ENCODE measurements at places on chromosomes 1 and 21.

DNA sequence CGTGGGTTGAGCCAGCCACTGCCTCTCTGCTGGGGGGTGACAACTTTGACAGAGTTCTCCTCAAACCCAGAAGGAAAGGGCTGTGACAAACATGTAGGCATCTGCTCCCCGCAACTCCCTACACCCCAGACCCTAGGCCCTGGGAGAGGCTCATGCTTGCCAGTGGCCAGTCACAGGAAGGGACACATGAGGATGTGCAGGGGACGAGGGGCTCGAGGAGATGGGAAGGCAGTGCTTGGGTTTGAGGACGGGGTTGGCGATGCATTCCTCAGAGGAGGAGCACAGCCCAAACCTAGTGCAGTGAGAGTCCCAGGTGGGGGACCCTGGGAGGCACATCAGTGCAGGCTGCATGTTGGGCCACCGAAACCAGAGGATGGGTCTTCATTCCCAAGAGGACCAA lies 62.1 kb downstream of the STUM start:
- DNase-seq = no peak

- DNase-seq = no peak
Measured at GRCh38 chr1:16122350-16122881, 33.5 kb downstream of the EPHA2 start.

DNA sequence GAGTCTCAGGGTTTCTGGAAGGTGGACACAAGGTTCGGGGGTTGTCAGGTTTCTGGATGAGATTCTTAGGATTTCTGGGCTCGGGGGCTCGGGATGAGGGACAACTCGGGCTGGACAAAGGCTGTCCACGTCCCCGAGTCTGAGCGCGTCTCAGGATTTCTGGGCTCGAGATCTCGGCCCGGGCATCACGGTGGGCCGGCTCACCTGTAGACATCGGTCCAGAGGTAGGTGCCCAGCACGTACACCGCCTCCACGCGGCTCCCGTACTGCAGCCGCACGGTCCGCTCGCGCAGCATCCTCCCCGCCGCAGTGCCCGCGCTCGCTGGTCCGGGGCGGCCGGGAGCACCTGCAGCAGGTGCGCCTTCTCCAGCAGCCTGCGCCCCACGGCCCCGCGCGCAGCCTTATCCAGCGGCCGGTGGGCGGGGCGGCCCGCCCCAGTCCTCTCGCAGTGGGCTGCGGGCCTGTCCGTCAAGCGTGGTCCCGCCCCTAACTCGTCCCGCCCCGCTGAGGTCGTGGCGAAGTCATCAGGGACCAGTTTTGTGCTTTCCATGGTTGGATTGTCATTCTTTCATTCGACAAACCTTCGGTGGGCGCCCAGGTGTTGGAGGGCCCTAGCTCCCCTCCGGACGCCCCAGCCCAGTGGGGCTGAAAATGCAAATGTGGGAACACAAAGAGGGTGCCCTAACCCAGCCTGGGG lies at the start of gene PADI2:
Gene PADI2, minus strand, starts transcription at position 376 of the 697 bp plus-strand sequence. Its CDS starts 80 bp downstream, at position 296.
- DNase-seq = peak; percentile 56

DNA sequence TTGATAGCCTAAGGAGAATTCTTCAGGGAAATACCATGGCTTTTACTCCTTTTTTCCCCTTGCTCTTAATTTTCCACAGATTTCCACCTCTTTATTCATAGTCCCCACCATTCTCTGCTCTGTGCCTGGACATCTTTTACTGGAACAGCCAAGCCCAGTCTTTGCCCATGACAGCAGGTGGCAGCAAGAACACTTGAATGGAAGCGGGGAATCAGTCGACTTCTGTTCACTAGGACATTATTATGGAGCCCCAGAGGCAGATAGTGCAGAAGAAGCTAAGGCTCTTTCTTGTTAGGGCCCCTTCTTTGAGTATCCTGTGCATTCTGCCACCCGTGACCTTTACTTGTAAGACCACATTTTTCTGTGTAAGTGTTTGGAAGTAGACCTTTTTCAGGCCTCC lies 6.3 kb downstream of the OR14I1 start:
- DNase-seq = no peak

DNA sequence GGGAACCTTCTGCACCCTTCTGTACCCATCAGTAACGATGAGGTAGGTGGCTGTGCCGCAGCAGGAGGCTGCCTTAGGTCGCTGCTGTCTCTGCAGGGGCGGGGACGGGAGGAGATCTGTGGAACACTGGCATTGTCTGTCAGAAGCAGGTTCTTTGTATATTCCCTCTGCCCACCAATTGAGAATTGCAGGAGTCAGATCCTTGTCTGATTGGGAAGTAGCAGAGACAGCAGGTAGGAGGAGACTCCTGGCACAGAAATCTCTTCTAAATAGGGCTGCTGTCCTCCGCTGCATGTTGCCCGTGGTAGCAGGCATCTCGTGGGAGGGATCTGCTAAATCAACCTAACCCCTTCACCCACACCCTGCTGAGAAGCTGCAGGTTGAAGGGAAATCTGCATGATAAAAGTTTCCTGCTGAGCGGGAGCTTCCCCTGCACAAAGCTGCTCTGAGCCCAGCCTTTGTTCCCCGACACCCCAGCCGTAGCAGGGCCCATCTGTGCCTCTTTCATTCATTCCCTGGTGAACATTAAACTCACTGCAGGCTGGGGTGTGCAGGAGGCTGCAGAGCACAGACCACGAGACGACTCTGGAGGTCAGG lies 15.9 kb downstream of the SARS1 start:
- DNase-seq = no peak

- DNase-seq = no peak
Measured at GRCh38 chr1:159664247-159664646, 50.1 kb downstream of the CRP start.

- DNase-seq = no peak
Measured at GRCh38 chr1:100036718-100037655, 67.2 kb downstream of the SLC35A3 start.

DNA sequence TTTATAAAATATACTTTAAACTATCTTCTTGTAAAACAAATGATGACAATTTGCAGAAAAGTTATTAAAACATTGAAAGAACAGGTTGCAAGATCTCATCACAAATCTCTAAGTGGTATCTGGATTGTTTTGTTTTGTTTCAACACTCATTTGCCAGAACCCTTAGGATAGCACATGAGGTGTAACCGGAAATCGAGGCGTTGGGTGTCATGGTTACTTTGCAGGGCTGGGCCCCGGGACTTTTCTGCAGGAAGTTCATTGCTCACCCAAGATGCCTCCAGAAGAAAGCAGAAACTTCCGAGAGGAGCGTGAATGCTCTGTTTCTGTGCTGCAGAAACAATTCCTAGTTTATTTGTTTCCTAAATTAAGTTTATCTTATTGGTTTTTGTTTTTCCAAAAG lies 2.5 kb downstream of the DISC1 start:
- no peak for DNase-seq

DNA sequence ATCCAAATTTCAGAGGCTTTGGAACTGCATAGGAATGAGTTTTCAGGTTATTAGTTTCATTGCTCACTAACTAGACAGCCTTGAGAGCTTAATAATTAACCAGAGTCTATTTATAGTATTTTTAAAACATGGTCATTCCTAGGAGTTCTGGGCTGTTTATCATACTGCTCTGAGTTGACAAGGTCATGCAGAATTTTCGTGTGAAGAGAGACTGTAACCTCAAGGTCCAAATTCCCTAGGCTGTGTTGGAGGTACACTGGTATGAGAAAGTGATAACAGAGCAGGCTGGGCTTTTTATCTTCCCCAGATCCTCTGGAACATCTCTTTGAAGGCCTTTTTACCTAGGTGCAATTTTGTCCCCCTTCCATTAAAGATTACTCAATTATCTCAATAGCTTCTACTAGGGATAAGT lies 736.3 kb downstream of the LTN1 start:
- DNase-seq = no peak

GRCh38 chr1:79760531-79760930 lies 754.0 kb upstream of the ADGRL4 start:
- no peak for DNase-seq

GRCh38 chr1:163263818-163264655 lies 57.7 kb upstream of the NUF2 start:
- no peak for DNase-seq

- no peak for DNase-seq
Measured at GRCh38 chr1:75616436-75617433, 5.8 kb upstream of the SLC44A5 start.

GRCh38 chr1:223019256-223019655 lies 123.8 kb downstream of the TLR5 start:
- DNase-seq = no peak

DNA sequence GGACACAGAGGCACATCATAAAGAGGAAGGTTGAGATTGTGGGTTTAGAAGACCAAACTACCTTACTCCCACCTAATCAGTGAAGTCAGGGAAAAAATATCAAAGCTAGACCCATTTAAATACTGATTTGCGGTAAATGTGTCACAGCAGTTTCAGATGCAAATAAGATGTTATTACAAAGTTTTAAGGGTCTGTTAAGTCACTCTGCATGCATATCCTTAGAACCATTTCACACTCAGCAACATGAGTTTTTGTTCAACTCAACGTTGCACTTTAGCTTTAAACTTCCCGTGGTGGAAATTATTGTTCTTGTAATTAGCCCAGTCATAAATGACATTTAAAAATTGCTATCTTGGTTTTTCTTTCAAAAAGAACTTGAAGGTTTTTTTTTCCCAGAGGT lies 34.8 kb downstream of the RPAP2 start:
- DNase-seq = no peak

DNA sequence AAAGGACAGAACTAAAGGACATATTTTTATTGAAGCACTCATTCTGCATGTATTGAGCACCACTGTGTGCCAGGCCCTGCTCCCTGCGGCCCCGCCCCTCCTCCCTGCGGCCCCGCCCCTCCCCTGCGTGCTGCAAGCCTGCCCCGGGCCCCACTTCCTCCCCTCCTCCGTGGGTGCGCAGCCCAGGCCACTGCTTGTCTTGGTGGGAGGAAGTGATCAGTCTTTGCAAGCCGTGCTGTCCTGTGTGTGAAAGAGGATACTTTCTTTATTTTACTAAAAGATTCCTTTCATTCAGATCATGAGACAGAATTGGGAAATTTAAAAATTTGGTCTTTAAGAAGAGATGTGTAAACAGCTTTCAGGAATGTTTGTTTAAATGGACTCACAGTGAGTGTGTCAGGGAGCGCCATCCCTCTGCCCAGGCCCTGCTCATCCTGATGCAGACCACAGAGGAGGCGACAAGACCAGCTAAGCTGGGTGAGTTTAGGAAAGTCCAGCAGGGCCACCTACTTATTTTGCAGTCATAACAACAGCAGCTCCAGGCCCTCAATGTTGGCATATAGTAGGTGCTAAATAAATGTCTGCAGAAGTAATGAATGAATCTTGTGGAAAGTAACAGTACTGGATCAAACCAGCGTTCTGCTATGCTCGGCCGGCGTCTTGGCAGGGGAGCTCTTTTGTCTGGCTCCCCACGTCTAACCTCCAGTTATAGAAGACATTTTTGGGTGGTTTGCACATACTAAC lies 88.3 kb upstream of the SELENON start:
- peak; percentile 41 for DNase-seq

GRCh38 chr1:204286831-204287421 lies 72.8 kb downstream of the PLEKHA6 start:
- no peak for DNase-seq

DNA sequence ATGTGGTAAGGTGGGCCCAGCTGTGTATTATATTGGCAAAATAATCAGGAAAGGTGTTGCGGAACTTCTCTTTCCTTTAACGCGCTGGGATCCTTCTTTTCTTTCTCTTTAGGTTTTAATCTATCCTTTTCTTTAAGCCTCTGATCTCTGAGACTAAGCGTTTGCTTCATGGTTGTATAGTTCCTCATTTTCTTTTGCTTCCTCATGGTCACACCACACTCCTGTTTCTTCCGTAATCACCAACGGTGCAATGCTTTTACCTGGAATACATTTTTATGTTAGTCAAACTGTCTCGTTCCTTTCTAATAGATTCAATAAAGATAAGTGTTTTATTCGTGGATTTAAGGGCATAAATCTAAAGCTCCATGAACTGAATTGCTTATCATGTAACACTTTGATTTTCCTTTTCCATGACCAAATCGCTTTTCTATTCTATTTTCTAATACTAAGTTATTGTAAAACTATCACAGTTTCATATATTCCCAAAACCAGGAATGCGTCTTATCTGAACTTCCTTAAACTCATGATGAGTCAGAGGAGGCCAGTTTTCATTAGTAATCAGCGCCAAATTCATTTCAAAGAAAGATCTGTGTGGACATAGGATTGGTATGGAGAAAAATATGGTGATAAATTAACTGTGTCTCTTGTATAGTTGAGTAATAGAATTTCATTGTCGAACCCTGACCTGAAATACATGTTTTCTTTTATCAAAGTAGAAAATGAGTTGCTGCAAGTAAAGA lies 12.2 kb downstream of the SDCCAG8 start:
- no peak for DNase-seq

- no peak for DNase-seq
Measured at GRCh38 chr1:85462931-85463649, 1.9 kb downstream of the DDAH1 start.

DNA sequence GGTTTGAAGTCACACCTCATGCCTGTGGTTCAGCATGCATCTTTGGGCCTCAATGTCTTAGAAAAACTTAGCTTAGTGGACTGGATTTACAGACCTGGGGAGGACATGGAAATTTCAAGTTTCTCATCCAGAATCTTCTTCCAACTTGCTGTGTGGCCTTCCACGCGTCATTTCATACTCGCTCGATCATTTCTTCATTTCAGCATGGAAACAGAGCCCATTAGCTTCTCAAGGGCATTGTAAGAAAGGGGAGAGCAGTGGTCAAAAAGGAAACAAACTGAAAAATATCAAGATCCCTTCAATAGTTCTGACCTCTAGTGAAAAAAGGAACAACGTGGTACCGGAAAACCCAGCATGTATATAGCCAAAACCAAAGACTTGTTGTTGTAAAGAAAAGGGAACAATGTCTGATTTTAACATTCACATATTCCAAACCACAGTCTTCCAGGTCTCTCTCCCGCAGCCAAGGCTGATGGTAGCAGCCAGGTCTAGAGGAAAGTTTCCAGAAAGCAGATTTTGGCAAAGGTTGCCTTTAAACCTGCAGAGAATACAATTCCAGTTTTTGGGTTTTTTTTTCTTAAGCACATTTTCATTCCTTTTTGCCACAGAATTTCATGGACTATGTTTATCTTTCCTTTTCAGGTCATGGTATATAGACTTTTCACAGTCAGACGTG lies 97.0 kb upstream of the CDC42BPA start:
- no peak for DNase-seq

- no peak for DNase-seq
Measured at GRCh38 chr1:19743180-19743579, 56.5 kb downstream of the TMCO4 start.

DNA sequence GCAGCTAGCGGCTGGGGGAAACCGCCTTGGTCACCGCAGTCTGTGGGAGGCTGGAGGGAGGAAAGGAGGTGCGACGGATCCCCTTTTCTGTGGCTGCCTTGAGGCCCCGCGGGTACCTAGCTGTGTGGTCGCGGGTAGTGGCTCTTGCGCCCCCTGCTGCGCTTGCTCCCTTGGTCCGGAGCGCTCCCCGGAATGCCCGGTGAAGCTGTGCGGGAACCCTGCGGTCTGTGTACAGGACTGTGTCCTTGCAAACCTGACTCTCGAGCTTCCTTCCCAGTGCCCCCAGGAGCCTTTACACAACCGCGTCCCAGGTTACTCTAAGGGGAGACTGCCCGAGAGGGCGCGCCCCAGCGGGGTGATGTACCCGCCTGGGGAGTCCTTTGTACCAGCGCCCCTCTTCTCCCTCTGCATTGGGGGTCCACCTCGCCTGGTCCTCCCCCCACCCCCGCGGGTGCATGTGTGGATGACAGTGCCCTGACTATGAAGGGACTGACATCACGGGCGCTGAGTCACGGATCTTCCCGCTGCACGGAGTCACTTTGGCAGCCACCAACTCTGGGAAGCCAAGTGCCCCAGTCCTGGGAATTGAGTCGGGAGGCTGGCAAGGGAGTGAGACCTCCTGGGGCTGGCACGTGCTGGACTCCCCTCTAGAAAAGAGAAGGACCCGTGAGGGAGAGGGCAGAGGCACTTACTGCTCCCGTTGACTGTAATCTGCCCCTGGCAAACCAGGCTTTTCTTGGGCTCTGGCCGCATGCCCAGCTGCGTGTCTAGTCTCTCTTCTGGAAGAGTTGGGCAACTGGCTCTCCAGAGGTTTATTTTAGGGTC lies 816 bp downstream of the IL6R start:
- peak; percentile 64 for DNase-seq
